Testis (tissue), 5 donors: ENCODE measurements at places on chromosomes 4 and X. TPM values are rescaled to one million over a fixed set of nuclear protein-coding genes. Genes with fewer than 3 reads are reported as not detected.
A peak's percentile ranks its signal among the peaks of the same experiment; 100 is the strongest.

DNA sequence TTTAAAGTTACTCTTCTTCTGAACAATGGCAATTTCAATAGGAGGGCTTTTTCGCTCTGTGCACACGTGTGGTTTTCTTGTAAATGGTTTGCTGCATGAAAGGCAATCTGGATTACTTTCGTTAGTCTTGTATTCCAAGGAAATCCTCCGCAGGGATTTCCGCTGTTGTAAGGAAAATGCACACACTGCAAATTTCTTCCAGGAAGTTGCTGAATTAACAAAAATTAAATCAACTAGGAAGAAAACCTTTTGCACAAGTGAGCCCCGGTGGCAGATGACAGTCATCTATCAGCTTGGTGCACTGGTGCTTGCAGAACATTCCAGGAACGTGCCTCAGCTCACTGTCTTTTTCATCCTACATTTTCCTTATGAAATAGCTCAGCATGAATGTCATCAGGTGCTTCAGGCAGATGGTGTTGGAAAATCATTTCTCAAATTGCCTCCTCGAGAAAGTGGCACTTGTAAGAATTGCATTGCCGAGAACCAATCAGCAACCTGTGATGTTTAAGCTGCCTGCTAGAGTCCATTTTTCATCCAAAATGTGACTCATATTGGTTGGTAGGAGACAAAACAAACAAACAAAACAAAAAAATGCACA, 272.4 kb upstream of the VCX start:
- DNase-seq: no peak
- no peaks in the 10 kb centered on the region for H3K27me3 ChIP-seq
- no peak overlapping the region for H3K4me3 ChIP-seq
- H3K4me1 ChIP-seq: no peaks in the 10 kb centered on the region
- no peaks in the 10 kb centered on the region for H3K36me3 ChIP-seq

The WNK3 gene
- total RNA-seq: 110 TPM

The MGAT4D gene
- total RNA-seq: 9.4 TPM

- no peak overlapping the region for H3K27ac ChIP-seq
- no peaks in the 10 kb centered on the region for H3K4me1 ChIP-seq
- no peak for DNase-seq
- H3K27me3 ChIP-seq: no peaks in the 10 kb centered on the region
Observed at GRCh38 chr4:134518574-134519217, 317.1 kb upstream of the PABPC4L start.

GRCh38 chr4:157992948-157993839, 179.6 kb downstream of the GASK1B start:
- H3K4me1 ChIP-seq: peaks cover 9% of the 10 kb centered on the region
- no peak for DNase-seq
- H3K27ac ChIP-seq: peak overlapping the region; percentile 75
- H3K27me3 ChIP-seq: no peaks in the 10 kb centered on the region

The NPY1R gene
- 2.4 TPM for total RNA-seq

The WDR17 gene
- 9.3 TPM for total RNA-seq

GRCh38 chrX:97743014-97743413, 859.3 kb downstream of the RPA4 start:
- no peak overlapping the region for H3K27ac ChIP-seq
- H3K36me3 ChIP-seq: no peaks in the 10 kb centered on the region
- no peaks in the 10 kb centered on the region for H3K27me3 ChIP-seq
- H3K4me3 ChIP-seq: no peak overlapping the region

- peaks cover 10% of the 10 kb centered on the region for H3K4me1 ChIP-seq
- no peaks in the 10 kb centered on the region for H3K27me3 ChIP-seq
- H3K4me3 ChIP-seq: peak overlapping the region; percentile 47
- H3K27ac ChIP-seq: no peak overlapping the region
- no peak for DNase-seq
- H3K36me3 ChIP-seq: no peaks in the 10 kb centered on the region
Observed at GRCh38 chr4:1767061-1767769, 25.9 kb upstream of the FGFR3 start.

The ZFP42 gene
- 1.2 TPM for total RNA-seq

GRCh38 chr4:124947622-124948265, 235.2 kb upstream of the ANKRD50 start:
- H3K27ac ChIP-seq: no peak overlapping the region
- no peak for DNase-seq
- no peaks in the 10 kb centered on the region for H3K36me3 ChIP-seq
- no peaks in the 10 kb centered on the region for H3K4me1 ChIP-seq
- no peaks in the 10 kb centered on the region for H3K27me3 ChIP-seq

GRCh38 chr4:29326004-29326403, 1394.2 kb upstream of the PCDH7 start:
- no peaks in the 10 kb centered on the region for H3K27me3 ChIP-seq
- no peak for DNase-seq
- no peaks in the 10 kb centered on the region for H3K4me1 ChIP-seq
- H3K4me3 ChIP-seq: no peak overlapping the region
- no peak overlapping the region for H3K27ac ChIP-seq

The SCLT1 gene
- 17.5 TPM for total RNA-seq

The TCEAL6 gene
- 51.9 TPM for total RNA-seq

DNA sequence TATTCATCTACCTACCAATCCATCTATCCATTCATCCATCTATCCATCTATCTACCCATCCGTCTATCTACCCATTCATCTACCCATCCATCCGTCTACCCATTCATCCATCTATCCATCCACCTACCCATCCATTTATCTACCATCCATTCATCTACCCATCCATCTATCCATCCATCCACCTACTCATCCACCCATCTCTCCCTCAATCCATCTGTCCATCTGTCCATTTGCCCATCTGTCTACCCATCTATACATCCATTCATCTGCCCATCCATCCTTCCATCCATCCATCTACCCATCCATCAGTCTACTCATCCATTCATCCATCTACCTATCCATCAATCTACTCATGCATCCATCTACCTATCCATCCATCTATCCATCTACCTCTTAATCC, 126.8 kb upstream of the PSAPL1 start:
- no peaks in the 10 kb centered on the region for H3K36me3 ChIP-seq
- no peak overlapping the region for H3K27ac ChIP-seq
- no peak overlapping the region for H3K4me3 ChIP-seq

The TMEM154 gene
- total RNA-seq: 0.63 TPM

The PAGE2B gene
- total RNA-seq: 33.9 TPM

DNA sequence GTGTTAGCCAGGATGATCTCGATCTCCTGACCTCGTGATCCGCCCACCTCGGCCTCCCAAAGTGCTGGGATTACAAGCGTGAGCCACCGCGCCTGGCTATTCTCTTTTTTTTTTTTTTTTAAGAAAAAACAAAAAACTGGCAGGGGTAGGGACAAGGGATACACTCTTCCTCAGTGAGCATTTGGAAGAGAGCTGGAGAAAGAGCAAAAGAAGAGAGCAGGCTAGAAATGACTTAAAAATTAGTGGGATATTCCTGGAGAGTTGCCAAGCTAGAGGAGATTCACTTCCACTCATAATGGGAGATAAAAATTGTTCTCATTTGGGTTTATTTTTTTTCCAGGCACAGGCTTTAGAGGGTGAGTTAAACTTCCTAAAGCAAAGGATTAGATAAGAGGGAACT, 140.0 kb upstream of the SCML1 start:
- no peak for DNase-seq
- no peak overlapping the region for H3K4me3 ChIP-seq
- no peaks in the 10 kb centered on the region for H3K27me3 ChIP-seq
- H3K27ac ChIP-seq: peak overlapping the region; percentile 50

GRCh38 chrX:22445880-22446279, 173.2 kb downstream of the CBLL2 start:
- H3K4me3 ChIP-seq: no peak overlapping the region
- DNase-seq: no peak
- no peaks in the 10 kb centered on the region for H3K27me3 ChIP-seq

DNA sequence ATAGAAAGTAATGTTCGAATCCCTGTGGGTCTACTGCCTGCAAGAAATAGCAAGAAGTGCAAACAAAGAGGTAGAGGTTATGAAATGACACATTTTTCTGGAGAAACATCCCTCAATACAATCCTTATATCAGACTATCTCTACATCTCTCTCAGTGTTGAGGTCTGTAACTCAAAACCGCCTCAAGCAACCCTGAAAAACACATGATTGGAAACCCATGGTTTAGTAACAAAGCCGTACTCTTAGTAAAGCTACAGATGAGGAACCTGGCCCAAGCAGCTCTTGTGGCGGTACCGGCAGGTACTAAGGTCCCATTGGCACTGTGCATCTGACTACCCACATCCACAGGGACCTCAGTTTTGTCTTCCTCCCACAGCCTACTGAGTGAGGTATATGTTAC, 53.9 kb downstream of the IRF2 start:
- H3K4me1 ChIP-seq: peaks cover 8% of the 10 kb centered on the region
- no peaks in the 10 kb centered on the region for H3K36me3 ChIP-seq
- H3K4me3 ChIP-seq: no peak overlapping the region
- no peaks in the 10 kb centered on the region for H3K27me3 ChIP-seq

DNA sequence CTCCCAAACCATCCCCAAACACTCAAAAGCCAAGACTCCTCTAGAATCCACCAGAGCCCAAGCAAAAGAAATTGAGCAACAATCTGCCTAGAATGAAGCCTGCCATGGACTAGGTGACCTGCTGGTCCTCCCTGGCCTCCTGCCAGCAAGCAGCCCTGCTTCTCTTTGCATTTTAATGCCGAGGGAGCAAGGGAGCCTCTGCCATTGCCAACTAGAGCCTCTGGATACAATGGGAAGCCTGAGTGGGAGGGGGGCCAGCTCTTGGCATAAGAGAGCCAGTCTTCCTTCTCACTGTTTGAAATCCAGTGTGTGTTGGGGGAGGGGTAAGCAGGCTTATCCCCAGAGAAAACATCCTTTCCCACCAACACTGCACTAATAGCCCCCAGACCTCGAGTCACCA, 1.5 kb upstream of the GDPD2 start:
- no peaks in the 10 kb centered on the region for H3K36me3 ChIP-seq
- no peaks in the 10 kb centered on the region for H3K27me3 ChIP-seq
- no peak overlapping the region for H3K4me3 ChIP-seq
- no peak for DNase-seq
- H3K4me1 ChIP-seq: no peaks in the 10 kb centered on the region
- no peak overlapping the region for H3K27ac ChIP-seq

- H3K4me1 ChIP-seq: no peaks in the 10 kb centered on the region
- no peak overlapping the region for H3K4me3 ChIP-seq
- H3K36me3 ChIP-seq: no peaks in the 10 kb centered on the region
- DNase-seq: no peak
- H3K27ac ChIP-seq: no peak overlapping the region
- H3K27me3 ChIP-seq: no peaks in the 10 kb centered on the region
Observed at GRCh38 chr4:76373919-76374552, 46.9 kb downstream of the CCDC158 start.

The TSPAN7 gene
- total RNA-seq: 6.4 TPM

The TLR3 gene
- 2.3 TPM for total RNA-seq

- H3K27ac ChIP-seq: no peak overlapping the region
- H3K4me1 ChIP-seq: peaks cover 6% of the 10 kb centered on the region
- no peak for DNase-seq
- no peak overlapping the region for H3K4me3 ChIP-seq
- no peaks in the 10 kb centered on the region for H3K36me3 ChIP-seq
Observed at GRCh38 chr4:7511525-7511924, 76.8 kb upstream of the PSAPL1 start.
